Stimulated activated CD8-positive, alpha-beta memory T cell treated with anti-CD3 and anti-CD28 coated beads, Interleukin-15, amount 100 ng/mL, for 24 hours (primary cell): ENCODE measurements at places on chromosomes 3 and 15.

- no peak for DNase-seq
Observed at GRCh38 chr15:42413920-42414319, 54.6 kb downstream of the CAPN3 start.

DNA sequence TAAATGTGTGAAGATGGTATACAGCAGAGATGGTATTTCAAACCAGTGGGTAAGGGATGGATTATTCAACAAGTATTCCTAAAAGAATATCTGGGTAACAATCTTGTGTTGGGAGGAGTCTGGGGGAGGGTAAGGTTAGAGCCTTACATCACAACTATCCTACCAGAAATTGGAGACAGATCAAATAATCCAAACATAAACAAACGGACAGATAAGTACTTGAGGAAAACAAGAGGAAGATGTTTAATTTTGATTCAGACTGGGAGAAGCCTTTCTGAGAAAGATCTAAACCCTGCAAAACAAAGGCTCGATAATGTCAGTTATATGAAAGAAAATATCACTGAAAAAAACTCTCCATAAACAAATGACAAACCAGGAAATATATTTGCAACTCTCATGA is 77.9 kb downstream of the SLC9A9 start:
- DNase-seq = no peak

DNA sequence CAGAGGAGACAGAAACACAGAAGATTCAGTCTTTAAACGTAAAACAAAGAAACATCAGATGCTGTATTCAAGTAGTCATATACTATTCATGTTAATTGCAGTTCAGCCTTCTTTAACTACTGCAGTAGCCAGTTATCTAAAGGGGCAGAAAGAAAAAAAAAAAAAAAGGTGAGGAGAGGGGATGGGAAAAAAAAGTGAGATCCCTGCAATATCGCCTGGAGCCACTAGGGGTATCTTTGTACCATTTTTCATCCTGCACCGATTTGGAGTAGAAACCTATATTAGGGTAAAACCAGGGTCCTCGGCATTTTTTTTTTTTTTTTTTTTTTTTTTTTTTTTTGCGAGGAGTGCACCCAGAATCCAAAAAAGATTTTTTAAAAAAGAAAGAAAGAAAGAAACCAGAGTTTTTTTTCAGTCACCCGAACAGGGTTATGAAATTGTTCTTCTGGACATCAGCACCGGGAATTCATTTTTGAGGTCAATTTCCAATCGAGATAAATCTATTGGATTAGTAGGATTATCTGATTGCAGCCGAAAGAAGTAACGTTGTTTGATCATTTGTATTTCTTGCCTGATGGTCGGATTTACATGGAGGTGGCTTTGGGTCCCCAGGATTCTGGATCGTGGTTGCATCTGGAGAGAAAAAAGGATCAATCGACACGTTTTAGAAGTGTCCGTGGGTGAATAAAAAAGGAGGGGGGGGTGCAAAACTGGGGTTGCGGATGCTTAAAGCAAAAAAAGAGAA is 186.7 kb downstream of the NLGN1 start:
- no peak for DNase-seq

GRCh38 chr3:136196064-136196400 is at the start of gene MSL2:
Gene MSL2 (minus strand): TSS chr3:136196335. CDS start chr3:136195113, 1,222 bp downstream.
- no peak for DNase-seq

DNA sequence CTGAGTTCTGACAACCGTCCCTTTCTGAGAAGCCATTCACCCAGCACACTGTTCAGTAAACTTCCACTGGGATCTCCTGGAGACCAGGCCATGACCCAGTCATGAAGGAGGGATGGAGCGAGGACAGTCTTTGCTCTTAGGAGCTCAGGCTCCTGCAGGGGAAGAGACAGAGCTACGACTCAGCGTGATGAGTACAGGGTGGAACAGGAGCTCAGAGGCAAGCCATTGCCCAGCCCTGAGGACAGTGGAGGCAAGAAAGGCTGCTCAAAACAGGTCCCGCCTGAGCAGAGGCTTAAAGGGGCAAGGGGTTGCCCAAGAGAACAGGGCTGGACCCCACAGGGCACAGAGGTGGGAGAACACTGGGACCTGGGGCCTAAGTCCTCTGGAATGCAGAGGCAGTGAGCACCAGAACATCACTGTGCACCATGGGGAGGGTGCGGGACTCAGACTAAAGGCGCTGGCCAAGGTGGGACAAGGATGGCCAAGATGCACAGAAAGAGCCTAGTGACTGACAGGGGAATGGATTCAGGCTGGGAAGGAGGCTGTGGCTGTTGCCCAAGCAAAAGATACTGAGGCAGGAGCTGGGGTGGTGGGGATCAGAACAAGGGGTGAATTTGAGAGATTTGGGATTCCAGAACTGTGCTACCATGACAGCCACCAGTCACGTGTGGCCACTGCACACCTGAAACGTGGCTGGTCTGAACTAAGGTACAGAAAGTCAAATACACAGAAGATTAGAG is 25.8 kb downstream of the TMEM43 start:
- no peak for DNase-seq

- no peak for DNase-seq
Observed at GRCh38 chr15:81923561-81924350, 122.1 kb downstream of the MEX3B start.

DNA sequence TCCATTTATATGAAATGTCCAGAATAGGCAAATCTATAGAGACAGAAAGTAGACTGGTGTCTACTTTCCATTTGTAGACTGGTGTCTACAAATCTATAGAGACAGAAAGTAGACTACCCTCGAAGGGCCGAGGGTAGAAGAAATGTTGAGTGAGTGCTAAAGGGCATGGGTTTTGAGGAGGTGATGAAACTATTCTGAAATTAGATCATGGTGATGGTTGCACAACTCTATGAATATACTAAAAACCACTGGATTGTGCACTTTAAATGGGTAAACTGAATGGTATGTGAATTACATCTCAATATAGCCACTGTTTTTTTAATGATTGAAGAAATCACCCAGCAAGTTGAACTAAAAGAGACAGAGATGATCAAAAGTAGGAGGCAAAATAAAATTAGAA is 27.9 kb downstream of the TP53BP1 start:
- DNase-seq = no peak

DNA sequence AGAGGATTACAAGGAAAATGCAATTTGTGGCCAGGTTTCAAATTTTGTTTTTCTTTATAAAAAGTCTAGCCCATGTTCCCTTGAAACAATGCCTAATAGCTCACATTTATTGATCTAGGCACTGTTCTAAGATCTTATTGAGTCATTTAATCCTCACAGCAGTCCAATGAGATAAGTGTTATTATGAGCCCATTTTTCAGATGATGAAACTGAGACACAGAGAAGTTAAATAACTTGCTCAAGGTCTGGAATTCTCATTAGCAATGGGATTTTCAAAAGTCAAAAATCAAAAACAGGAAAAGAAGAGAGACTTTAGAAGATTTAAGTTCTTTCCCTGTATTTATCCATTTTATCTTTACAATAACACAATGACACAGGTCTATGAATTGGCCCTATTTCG is 90.0 kb upstream of the COL6A5 start:
- no peak for DNase-seq

GRCh38 chr3:186775999-186776398 is 7.4 kb upstream of the EIF4A2 start:
- DNase-seq = no peak

DNA sequence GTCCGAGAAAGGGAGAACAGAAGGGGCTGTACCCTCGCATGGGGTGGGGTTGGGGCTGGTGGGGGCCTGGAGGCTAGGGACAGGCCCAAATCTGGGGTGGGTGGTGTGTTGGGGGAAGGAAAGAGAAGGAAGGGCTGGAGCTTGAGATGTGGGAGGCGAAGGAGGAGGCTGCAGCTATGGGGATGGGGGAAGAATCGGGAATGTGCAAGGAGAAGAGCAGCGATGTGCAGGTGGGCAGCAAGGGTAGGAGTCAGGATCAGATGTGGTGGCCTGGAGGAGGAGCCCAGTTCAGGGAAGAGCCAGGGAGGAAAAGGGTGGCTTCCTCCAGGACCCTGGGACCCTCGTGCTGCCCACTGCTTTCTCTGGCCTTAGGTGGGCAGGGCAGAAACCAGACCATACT is 21.2 kb downstream of the ZNF35 start:
- no peak for DNase-seq

DNA sequence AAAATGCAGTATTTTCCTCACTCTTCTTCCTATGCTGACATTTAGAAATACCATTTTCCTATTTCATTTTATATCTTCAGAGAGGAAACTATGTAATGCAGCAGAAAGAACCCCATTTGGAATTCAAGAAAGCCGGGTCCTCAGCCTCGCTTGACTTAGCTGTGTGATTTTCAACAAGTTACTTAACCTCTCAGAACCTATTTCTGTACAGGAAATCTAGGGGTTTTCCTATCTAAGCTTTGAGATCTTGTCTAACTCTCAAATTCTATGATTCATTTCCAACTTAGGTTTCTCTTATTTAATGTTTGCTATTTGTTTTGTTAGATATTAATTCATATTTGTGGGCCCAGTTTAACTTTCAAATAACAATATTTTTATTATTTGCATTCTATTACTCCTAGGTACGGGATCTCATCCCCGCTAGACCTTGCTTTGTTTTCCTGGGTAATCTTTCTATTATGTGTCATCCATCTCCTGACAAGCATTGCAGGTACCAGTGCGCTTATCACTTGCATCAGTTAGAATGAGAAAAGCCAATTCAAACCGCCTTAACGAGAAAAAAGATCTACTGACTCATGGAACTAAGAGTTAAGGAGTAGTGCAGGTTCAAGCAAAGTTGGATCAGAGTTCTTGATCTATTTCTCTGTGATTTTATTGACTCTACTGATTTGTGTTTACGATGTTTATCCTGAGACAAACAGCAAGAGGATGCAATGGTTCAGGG is 70.6 kb upstream of the BHLHE40 start:
- no peak for DNase-seq

DNA sequence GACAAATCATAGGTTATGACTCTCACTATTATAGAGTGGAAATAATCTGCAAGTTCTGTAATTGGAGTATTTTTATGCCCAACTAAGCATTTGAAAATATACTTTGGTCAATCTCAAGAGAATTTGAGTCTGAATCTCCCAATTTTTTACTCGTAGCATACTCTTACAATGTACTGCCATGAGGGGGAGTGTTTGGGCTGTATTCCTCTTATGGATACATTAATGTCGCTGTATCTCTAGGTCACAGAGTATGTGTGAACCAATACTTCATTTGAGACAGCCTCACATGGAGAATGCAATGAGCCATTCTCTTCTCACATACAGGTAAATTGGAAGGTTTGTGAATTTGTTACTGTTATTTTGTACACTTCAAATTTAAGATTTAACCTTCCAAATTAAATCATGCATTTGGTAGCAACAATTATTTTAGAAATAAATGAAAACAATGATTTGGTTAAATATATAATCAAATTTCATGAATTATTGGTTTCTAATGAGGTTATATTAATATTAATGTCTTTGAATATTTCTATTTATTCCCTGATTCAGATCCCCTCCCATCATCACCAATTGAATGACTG is 5.5 kb upstream of the CD200 start:
- no peak for DNase-seq

GRCh38 chr15:63381301-63382204 is at the start of gene CA12:
Gene CA12 (minus strand): TSS chr15:63381846. CDS start chr15:63381720, 126 bp downstream.
- DNase-seq = no peak

GRCh38 chr15:76337696-76338485 is 1.3 kb downstream of the ISL2 start:
- no peak for DNase-seq

- DNase-seq = no peak
Observed at GRCh38 chr15:82020625-82021394, 25.0 kb downstream of the MEX3B start.

DNA sequence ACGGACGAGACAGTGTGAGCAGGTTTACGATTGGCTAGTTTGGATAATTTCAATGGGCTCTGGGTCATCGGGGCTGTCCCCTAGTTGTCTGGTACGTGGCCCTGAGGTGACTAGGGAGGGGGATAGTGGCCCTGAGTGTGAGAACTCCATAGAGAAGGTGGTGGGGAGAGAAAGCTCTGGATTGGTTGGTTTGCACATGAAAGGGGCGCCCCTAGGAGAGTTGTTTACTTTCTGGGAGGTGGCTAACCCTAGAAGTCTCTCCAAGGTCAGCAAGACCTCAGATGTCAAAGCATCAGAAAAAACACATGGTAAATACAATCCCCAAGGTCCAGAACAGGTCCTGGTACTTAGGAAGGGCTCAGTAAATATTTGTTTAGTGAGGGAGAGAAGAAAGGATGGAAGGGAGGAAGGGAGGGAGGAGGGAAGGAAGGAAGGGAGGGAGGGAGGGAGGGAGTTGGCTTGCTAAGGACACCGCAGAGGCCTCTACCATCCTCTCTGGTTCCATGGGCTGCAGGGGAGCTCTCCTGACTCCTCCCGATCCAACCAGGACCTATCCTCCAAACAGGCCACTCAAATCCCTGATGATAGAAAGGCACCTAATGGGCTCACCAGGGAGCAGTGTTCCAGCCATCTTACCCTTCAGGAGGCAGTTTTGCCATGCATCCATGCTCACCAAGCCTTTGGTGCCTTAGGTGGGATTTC is 3.0 kb upstream of the TRH start:
- no peak for DNase-seq

DNA sequence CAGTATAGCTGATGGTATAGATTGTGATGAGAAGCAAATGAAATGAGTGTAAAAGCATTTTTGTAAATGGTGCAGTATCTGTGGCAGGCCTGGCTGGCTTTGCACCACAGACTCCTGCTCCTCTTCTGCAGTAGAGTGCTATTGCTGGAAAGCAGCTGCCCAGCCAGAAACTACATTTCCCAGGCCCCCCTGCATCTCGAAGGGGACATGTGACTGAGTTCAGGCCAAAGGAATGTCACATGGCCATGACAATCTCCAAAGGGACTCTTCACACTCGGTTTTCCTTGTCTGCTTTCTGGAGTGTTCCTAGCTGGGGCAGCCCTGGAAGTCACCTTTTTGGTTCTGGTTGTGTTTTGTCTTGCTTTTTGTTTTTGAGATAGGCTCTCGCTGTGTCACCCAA is 277.1 kb downstream of the SUCLG2 start:
- no peak for DNase-seq

GRCh38 chr15:52019394-52020220 is 588 bp downstream of the MAPK6 start:
- peak; percentile 36 for DNase-seq

GRCh38 chr3:188021041-188021440 is 132.9 kb upstream of the LPP start:
- no peak for DNase-seq

DNA sequence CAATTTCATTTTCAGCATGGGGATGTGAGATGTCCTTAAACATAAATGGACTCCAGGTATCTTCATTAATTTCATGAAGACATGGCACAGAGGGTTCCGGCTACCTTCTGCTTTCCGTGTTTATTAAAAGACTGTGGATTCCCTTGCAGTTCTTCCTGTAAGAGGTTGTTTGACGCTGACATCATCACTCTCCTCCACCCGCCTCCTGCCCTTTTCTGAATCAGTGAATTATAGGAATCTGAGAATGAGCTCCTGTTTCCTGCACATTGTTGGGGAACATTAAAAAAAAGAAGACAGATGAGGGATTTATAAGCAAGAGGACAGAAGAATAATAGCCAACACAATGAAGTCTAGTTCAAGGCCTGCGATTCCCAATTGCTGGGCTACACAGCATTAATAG is 191.3 kb downstream of the LPP start:
- DNase-seq = no peak
